ENCODE measurements at places on chromosomes 12 and 14.

DNA sequence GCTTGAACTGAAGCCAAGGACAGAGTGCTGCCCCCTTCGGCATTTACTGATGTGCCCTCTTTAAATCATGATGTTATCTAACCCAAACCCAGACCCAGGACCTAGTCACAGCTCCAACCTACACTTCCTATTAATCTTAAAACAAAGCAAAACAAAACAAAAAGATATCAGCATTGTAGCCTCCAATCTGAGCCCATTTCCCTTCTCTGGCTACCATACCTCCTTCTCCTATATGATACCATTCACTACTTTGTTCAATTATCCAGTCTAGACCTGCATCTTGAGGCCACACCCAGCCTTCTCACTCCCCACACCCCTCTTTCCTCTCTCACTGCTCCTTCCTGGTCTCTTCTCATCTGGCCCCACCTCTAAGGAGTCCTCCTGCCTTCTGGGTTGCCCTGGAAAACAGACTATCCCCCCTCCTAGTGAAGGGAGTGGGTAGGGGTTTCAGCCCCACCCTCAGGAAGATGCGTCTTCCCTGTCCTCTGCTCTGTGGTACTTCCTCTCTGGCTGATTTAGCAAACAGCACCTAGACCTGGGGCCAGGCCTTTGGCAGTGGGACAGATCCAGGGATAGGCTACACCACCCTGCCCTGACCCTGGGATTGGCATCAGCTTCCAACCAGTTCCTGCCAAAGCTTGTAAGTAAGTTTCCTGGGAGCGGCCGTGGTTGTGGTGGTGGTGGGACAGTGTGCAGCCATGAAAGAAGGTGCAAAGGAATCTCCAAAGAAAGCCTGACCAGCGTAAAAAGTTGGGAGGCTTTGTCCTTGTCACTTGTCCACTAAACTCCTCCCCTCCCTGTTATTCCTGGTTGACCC lies 3.3 kb downstream of the LTB4R start:
- no peak for DNase-seq

DNA sequence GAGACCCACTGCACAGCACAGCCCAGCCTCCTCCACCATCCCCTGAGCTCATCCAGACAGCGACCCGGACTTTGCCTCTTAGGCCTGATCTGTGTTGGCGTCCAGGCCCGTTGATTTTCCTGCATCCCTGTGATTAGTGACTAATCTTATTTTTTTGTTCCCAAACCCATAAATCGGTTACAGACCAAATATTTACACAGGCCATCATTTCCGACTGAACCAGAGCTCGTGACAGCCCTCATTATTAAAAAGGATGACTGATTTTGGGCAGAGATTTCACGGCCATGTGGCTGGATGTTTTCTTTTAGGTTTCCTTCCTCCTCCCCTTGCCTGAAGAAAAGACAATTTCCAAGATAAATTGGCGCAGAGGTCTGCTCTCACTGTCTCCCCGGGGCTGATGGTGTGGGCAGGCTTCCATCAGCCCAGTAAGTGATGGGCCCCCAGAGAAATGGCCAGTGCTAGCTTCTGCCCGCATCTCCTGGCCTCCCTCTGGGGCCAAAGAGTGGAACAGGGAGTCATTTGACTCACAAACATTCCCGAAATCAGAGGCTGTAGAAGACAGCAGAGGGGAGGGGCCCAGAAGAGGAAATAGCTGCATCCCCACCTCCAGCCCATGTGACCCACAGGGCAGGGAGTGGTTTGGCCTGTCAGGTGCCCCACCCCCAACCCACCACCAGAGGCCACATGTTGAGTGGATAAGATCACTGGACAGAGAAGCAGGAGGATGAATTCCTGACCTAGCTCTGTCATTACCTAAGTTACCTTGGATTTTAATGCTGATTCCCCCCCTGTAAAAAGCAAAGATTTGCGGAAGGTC lies 283.5 kb downstream of the KSR2 start:
- DNase-seq = no peak

DNA sequence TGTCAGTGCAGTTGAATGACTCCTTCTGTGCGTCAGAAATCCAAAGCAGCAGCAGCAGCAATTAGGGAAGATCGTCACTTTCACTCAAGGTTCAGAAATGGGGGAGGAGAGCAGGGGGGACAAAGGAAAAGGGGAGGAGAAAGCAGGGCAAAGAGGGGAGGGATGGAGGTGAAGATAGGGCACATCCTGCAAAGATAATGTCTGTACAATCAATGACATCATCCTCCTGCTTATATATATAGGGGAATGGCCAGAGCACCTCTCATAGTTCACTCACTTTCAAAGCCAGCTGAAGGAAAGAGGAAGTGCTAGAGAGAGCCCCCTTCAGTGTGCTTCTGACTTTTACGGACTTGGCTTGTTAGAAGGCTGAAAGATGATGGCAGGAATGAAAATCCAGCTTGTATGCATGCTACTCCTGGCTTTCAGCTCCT lies at the start of gene NTS:
Gene NTS (plus strand): TSS at position 265 of the 431 bp plus-strand sequence. CDS start 109 bp downstream, at position 374.
- DNase-seq = no peak

DNA sequence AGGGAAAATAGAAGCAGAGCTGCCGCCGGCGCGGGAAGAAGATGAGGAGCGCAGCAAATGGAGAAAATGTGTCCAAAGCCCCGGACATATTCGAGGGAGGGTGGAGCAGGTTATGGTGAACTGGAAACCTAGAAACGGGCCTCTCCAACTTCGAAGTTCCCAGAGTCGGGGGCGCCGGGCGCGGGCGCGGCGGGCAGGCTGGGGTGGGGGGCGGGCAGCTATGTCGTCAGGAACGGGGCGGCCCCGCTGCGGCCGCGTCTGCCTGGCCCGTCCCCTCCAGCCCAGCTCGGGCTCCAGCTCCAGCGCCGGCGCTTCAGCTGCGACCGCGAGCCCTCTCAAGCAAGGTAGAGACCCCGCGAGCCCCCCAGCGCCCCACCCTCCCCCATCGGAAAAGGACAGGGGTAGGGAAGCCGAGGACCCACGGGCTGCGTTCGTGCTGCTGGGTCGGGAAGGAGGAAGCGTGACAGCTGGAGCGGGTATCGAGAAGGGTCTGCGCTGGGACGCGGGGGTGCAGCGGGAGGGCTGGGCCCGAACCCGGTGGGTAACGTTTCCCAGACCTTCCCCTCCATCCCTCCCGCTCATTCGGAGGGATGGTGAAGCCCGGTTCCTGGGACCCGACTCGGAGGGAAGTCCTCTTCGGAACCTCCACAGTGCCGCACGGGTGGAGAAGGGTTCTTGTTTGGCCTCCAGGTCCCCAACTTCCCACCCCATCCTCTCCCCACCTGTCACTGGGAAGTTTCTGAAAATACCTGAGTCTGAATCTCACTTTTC lies 1.0 kb downstream of the DGKA start:
- DNase-seq = no peak

DNA sequence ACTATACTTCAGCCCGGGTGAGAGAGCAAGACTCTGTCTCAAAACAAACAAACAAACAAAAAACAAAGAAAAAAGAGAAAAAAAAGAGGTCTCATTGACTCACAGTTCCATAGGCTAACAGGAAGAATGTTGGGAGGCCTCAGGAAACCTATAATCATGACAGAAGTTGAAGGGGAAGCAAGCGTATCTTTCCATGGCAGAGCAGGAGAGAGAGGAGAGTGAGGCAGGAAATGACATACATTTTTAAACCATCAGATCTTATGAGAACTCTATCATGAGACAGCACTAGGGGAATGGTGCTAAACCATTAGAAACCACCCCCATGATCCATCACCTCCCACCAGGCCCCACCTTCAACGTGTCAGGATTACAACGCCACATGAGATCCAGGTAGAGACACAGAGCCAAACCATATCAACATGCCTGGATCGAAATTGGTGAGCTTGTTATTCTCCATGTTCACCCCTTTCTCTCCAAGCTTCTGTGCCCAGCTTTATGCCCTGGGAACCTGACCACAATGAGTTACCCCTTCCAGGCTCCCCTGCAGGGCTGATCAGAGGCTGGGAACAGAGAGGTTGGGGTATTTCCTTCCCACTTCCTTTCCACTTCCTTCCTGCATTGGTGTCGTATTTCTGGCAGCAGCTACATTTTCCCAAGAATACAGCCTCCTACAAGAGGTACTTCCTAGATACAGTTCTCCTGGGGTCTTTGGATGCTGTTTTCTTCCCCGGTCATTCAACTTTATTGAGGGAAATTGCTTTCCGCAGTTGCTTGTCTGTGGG lies 219.3 kb upstream of the FLRT2 start:
- DNase-seq = no peak

DNA sequence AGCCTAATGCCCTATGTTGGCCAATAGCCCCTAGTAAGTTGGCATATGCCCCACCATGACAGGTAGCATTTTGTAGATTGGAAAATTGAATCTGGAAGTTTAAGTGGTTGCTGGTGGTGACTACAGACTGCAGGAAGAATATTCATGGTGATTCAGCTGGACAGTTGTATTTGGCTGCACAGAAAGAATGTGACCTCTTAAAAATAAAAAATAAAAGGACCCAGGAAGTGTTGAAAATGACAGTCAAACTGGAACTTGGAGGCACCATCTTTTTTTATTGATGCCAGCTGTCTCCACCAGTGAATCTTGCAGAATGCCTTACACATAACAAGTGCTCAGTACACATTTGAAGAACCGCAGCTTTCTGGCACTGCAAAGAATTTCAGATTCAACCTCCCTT lies 73.9 kb downstream of the PRMT8 start:
- DNase-seq = no peak

GRCh38 chr14:60644666-60645065 lies 4.6 kb downstream of the SIX1 start:
- no peak for DNase-seq

GRCh38 chr12:127455347-127456265 lies 811.4 kb upstream of the TMEM132C start:
- DNase-seq = peak; percentile 18

DNA sequence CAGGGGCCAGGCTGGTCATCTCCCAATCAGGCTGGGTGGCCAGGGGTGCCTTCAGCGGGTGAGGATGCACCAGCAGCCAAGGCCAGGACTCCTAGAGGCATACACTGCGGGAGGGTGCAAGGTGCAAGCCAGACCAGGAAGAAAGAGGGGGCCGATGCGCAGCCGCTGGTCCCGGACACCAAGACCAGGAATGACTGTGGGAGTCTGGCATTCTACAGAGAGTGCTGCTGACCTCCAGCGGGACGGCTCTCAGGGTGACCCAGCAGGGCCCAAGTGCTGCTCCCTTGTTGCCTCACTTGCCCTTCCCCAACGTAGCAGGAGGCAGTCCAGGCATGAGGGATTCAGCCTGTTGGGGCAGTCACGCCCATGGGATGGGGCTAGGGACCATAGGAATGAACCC lies 35.8 kb downstream of the DEGS2 start:
- DNase-seq = no peak

GRCh38 chr12:4169959-4170358 lies 103.6 kb upstream of the CCND2 start:
- no peak for DNase-seq

- no peak for DNase-seq
These were observed 13.1 kb upstream of the NGB start for GRCh38 chr14:77284066-77284465.

Measured in NCI-H1105 (cell line).